H7 (cell line): ENCODE measurements at places on chromosomes 6 and 20.

- no peak for DNase-seq
These were observed 372.7 kb upstream of the CNR1 start for GRCh38 chr6:88538840-88539239.

GRCh38 chr6:53746442-53747103 lies 48.2 kb upstream of the LRRC1 start:
- peak; percentile 29 for DNase-seq

GRCh38 chr20:63178889-63179686 lies 36.8 kb downstream of the YTHDF1 start:
- peak; percentile 93 for DNase-seq

DNA sequence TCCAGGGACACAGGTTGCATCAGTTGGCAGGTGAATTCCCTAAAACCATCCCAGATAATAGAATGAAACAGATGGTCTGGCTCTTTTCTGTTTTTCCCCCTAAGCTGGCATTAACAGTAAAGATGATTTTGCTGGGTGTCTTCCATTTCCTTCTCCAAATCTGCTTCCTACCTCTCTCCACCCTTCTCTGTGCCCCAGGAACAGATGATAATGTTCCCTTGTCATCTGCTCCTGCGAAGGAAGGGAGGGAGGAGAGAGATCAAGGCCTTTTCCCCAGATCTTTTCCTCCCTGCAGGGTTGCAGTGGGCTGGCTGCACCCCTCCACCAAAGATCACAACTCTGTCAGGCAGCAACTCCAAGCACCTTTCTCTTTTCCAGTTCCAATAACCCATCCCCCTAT lies 156.5 kb upstream of the PRDM1 start:
- DNase-seq: no peak

DNA sequence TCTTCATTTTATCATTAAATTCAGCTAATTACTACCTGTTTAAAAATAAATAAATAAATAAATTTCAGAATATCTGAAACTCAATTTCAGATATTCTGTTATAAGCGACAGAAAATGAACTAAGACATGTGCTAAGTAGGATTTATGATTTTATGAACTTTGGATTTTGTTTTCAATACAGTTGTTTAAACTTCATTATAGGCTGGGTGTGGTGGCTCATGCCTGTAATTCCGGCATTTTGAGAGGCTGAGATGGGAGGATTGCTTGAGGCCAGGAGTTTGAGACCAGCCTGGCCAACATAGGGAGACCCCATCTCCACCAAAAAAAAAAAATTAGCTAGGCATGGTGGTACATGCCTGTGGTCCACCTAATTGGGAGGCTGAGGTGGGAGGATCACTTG lies 36.0 kb downstream of the AFG1L start:
- DNase-seq: no peak

DNA sequence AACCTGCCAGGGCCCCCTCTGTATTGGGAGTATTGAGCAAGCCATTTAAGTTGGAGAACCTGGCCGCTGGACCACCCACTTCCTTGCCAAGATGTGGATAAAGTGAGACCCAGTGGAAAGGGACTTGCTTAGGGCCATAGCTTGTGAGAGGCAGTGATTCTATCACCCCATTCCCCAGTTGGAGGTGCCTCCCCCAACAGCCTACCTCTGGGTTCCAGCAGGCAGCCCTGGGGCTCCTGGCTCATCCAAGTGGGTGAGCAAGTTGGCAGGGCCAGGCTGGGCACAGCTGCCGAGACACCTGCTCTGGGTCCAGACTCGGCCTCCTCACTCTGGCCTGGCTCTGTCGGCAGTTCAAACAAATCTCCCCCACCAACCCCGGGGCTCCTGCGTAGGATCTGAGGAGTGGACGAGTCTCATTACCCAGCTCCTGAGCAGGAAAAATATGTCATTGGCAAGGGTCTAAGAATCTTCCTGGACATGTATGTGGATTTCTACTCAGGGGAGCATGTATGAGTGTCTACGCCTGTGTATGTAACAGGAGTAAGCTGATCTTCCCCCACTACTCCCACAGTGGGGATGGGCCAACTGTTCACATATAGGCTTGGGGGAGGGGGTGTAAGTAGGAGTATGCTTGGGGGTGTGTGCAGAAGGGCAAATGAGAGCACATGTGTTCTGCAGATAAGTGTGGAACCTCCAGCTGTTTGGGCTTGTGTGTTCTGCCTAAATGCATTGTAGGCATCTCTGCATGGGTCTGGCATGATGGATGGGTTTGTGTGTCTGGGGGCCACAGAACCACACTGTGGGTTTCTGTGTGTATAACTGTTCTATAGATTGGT lies 1.9 kb downstream of the ID1 start:
- DNase-seq: peak; percentile 75

GRCh38 chr6:63804381-63804956 lies 168.9 kb downstream of the PHF3 start:
- no peak for DNase-seq

- no peak for DNase-seq
These were observed 3.7 kb downstream of the TJAP1 start for GRCh38 chr6:43481075-43481474.

DNA sequence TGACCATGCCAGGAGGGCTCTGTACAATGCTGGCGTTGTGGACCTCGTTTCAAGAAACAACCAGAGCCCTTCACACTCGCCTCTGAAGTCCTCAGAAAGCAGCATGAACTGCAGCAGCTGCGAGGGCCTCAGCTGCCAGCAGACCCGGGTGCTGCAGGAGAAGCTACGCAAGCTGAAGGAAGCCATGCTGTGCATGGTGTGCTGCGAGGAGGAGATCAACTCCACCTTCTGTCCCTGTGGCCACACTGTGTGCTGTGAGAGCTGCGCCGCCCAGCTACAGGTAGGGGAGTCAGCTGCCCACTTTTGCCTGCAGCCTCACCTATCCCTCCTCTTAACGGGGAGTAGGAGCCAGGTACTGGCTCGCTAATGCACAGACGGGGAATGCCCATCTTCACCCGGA lies 16.2 kb downstream of the MYLIP start:
- DNase-seq: no peak
